ENCODE measurements at places on chromosomes 1 and 21. TPM values are rescaled to one million over a fixed set of nuclear protein-coding genes. Genes with fewer than 3 reads are reported as not detected.

PTPRU gene
- 28.2 TPM for total RNA-seq

KRTAP15-1 gene
- total RNA-seq: not detected

FNDC7 gene
- not detected for total RNA-seq

TBX19 gene
- total RNA-seq: 6.5 TPM

TRAF5 gene
- 98.6 TPM for total RNA-seq

LCE4A gene
- total RNA-seq: not detected

ITGB2 gene
- 20.2 TPM for total RNA-seq

OVAAL gene
- total RNA-seq: not detected

CELA2A gene
- not detected for total RNA-seq

DNA sequence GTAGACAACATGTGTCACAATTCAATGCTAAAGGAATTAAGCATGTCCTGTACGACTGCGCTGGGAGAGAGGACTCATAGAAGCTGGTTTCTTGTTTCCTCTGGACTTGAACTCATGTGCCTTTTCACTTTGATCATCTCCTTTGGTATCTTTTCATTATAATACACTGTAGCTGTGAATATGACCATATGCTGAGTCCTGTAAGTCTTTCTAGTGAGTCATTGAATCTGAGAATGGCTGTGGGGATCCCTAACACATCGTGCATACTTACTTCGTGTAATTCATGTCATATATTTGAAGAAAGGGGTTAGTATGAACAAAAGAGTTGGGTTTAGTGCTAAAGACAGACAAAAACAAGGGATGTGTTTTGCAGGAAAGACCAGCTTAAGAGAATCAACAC is 148.1 kb upstream of the RUNX1 start:
- H3K27me3 ChIP-seq: no peaks in the 10 kb centered on the region
- H3K4me1 ChIP-seq: no peaks in the 10 kb centered on the region
- H3K36me3 ChIP-seq: no peaks in the 10 kb centered on the region

DNA sequence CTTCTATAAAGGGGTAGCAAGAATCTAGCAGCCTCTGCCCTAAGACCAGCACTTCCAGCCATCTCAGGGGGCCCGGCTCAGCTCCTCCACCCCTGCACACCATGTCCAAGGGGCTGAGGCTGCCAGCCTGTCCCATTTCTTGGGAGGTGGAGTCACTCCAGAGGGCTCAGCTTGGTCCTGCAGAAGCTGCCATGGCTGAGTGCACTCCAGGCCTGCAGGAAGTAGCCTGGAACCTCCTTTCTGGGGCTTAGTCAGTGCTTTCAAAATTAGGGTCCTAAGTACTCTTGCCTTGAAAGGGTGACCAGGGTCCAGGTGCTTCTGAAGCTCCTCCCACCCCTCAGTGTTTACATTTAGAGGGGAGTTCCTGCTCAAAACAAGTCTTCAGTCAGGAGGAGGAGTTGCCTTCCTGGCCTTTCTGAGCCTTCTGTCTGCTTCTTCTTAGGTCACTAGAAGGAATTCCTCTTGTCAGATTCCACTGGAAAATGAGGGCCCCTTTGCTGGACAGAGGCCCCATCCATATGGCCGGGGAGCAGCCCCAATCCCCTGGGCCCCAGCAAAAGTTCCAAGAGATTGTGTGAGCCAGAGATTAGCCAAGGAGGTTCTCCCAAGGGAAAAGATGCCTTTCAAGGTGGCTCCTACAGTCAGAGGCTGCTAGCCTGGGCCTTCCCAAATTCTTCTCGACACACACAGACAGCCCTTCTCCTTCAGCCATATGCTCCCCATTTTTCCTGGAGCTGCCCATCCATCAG is 128.1 kb upstream of the VAMP3 start:
- H3K36me3 ChIP-seq: no peaks in the 10 kb centered on the region
- H3K4me1 ChIP-seq: no peaks in the 10 kb centered on the region
- no peaks in the 10 kb centered on the region for H3K27me3 ChIP-seq

GRCh38 chr1:41416552-41417334 is 55.5 kb downstream of the FOXO6 start:
- H3K27me3 ChIP-seq: no peaks in the 10 kb centered on the region
- no peak overlapping the region for H3K27ac ChIP-seq
- H3K4me3 ChIP-seq: no peak overlapping the region
- no peaks in the 10 kb centered on the region for H3K36me3 ChIP-seq

DNA sequence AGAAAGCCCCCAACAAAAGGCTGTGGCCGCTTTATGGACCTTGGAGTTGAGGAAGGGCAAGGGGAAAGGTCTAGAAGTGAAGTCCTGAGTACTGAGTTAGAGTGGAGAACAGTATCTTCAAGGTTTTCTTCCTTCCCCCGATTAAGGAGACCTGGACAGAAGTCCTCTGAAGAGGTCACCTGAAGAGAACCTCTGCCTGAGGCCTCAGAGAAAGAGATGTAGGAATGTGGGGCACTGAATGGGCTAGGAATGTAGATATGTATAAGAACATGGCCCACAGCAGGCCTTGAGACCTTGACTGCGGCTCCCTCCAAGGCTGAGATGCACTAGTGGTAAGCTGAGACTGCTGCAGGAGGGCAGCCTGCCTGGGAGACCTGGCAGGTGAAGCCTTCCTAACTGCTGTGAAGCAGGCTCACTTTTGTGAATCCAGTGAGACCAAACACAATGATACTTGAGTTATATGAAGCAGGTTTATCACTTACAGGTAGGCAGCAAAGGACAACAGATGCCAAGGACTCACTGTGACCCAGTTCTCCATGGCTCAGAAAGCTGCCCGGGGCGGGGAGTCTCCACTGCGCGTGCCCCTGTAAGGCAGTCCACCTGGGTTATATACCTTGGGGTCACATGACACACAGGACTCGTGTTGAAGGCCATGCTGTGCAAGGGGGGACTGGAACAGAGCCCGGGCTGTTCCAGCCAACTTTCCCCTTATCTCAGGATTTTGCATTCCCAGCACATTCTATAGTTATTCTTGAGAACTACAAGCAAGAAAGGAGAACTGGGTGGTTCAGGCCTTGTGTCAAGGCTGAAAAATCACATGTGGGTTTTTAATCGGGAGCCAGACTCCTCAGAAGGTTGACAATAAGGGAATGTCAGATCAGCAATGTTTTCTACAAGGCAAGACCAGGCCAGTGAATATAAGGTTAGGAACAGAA is 78.8 kb upstream of the PPM1J start:
- no peak overlapping the region for H3K4me3 ChIP-seq
- no peaks in the 10 kb centered on the region for H3K27me3 ChIP-seq
- no peaks in the 10 kb centered on the region for H3K36me3 ChIP-seq
- H3K27ac ChIP-seq: no peak overlapping the region
- H3K4me1 ChIP-seq: no peaks in the 10 kb centered on the region

DNA sequence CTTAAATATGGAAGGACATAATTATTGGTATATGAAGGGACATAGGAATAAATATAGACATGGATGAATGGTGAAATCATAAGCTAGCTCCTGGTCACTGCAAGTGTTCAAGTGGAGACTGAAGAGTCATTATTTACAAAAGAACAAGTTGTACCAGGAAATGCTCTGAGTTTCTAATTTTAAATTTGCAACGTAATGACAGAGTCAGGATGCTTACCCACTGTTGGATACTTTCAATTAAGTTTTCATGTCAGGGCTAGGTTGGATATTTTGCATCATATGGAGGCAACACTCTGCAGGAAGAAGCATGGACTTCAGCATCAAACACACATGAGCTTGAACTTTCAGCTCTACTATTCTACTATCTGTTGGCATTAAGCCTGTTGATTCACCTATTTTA is 499.6 kb upstream of the C1orf87 start:
- no peaks in the 10 kb centered on the region for H3K27me3 ChIP-seq
- DNase-seq: no peak

- no peak overlapping the region for H3K4me3 ChIP-seq
- no peaks in the 10 kb centered on the region for H3K36me3 ChIP-seq
- DNase-seq: no peak
These were observed 105.7 kb upstream of the PPP2R5A start for GRCh38 chr1:212179394-212180076.

DNA sequence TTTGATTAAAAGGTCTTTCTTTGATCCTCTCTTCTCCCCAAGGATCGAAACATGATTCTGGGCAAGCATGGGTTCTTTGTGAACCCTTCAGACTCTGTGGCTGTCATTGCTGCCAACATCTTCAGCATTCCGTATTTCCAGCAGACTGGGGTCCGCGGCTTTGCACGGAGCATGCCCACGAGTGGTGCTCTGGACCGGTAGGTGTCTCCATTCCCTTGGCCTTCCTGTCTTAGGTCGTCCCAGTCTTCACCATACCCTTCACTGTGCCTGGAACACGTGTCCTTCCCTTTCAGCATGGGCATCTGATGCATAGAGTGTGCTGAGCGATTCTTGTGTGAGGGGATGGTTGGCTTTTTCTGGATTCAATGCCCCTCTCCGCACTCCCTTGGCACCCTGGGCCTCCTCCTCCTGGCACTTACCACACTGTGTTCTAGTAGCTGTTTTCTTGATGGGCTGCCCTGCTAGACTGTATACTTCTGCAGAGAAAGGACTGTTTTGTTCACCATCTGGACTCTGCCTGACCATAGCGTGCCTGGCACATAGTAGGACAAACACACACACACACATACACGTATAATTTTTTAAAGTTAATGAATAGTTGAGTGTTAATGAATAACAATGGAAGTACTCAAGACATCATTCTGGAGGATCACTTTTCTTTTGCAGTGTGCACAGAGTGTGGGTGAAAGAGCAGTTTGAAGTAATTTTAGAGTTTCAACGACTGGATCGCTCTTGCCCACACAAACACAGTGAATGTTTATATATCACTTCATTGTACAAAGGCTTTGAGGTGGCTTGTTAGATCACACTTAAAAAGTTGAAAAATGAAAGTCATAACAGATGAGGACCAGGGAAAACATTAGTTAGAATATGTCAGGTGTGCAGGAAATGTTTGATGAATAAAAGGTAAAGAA is 43.2 kb downstream of the PGM1 start:
- no peaks in the 10 kb centered on the region for H3K36me3 ChIP-seq
- no peaks in the 10 kb centered on the region for H3K27me3 ChIP-seq

DNA sequence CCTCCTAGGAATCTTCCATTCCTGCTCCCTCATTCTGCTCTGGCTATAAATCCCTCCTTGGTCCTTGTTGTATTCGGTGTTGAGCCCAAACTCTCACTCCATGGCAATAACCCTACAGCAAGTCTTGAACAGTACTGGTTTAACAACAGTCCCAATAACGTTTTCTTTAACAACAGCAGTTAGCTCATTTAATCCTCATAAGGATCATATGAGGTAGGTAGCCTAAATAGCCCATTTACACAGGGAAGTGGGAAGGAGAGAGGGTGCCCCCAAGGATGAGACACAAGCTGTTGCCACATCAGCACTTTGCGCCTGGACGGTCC is 444 bp upstream of the AGTRAP start:
- H3K36me3 ChIP-seq: no peaks in the 10 kb centered on the region
- peak overlapping the region; percentile 85 for H3K27ac ChIP-seq
- peak overlapping the region; percentile 76 for H3K4me3 ChIP-seq
- no peaks in the 10 kb centered on the region for H3K4me1 ChIP-seq

DNA sequence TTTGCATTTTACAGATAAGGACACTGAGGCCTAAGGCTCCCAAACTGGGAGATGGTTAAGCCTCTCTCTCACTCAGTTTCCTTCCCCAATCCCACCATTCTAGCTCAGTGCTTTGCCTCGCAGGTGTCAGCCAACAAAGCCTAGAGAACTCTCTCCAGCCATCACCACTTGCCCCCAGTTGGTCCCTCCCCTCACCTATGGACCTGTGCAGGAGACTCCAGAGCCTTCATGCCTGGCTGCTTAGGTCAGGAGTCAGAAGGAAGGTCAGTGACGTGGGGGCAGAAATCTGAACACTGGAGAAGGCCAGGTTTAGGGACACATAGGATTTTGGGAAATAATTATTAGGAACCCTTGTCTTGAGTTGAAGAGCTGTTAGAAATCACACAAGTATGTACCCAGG is 295.3 kb downstream of the PTPRU start:
- H3K27ac ChIP-seq: no peak overlapping the region
- no peak overlapping the region for H3K4me3 ChIP-seq
- no peaks in the 10 kb centered on the region for H3K27me3 ChIP-seq

GRCh38 chr1:61873581-61873980 is 131.3 kb downstream of the PATJ start:
- DNase-seq: no peak
- H3K4me1 ChIP-seq: no peaks in the 10 kb centered on the region
- H3K27ac ChIP-seq: no peak overlapping the region
- H3K27me3 ChIP-seq: no peaks in the 10 kb centered on the region

- H3K36me3 ChIP-seq: no peaks in the 10 kb centered on the region
- DNase-seq: no peak
- peaks cover 8% of the 10 kb centered on the region for H3K4me1 ChIP-seq
- no peaks in the 10 kb centered on the region for H3K27me3 ChIP-seq
These were observed 4.3 kb downstream of the PTPN14 start for GRCh38 chr1:214546886-214547641.

Data from uterus (tissue), 4 donors.